ENCODE measurements at places on chromosomes 6 and 20.
A peak's percentile ranks its signal among the peaks of the same experiment; 100 is the strongest.

- DNase-seq, result no peak
These were observed 6.0 kb downstream of the CST7 start for GRCh38 chr20:24955045-24955444.

GRCh38 chr20:49496553-49497397, 14.3 kb upstream of the KCNB1 start:
- DNase-seq, result no peak

GRCh38 chr20:64077541-64077875, 1.8 kb downstream of the RGS19 start:
- no peak for DNase-seq

DNA sequence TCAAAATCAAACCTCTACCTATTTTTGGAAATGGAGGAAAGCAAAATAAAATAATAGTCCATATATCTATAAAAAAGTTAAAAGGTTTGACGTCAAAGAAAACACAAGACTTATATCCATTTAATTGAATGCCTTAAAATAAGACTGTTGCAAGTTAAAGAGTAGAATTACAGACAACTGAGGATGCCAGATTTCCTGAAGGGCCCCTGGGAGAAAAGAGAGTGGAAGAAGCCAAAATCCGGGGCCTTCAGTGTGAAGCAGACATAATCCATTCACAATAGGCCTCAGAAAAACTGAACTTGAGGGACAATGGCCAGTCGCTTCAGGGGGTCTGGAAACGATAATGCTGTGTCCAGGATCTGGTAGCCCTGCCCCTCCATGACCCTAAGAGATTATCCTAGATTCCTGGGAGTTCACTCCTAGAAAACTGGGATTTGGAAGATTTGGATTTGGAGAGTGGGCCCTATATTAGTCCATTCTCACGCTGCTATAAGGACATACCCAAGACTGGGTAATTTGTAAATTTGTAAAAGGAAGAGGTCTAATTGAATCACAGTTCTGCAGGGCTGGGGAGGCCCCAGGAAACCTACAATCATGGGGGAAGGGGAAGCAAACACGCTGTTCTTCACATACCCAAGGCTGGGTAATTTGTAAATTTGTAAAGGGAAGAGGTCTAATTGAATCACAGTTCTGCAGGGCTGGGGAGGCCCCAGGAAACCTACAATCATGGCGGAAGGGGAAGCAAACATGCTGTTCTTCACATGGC, 94.0 kb upstream of the SLC2A12 start:
- no peak for DNase-seq

GRCh38 chr6:132167929-132168892, 217.0 kb upstream of the CCN2 start:
- DNase-seq, result no peak

- DNase-seq, result no peak
These were observed 31.6 kb upstream of the RGS17 start for GRCh38 chr6:153162646-153163045.

DNA sequence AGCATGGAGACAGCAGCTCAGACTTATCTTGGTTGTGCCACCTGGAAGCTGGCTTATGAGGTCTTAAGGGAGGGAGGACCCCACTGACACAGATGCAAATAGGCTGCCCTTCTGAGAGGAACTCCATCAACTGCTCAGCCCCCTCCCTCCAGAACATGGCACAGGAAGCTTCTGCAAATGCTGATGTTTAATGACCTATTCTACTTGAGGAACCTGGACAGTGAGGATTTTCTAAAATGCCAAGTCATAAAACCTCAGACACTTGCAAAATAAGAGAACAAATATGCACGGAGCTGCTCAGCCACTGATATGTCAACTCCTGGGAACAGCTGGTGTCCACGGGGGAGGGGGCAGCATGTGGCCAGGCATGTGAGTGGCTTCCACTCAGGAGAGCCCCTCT, 3.5 kb downstream of the CST9 start:
- no peak for DNase-seq

GRCh38 chr6:105402090-105402938, 568 bp downstream of the PREP start:
- DNase-seq, result no peak

DNA sequence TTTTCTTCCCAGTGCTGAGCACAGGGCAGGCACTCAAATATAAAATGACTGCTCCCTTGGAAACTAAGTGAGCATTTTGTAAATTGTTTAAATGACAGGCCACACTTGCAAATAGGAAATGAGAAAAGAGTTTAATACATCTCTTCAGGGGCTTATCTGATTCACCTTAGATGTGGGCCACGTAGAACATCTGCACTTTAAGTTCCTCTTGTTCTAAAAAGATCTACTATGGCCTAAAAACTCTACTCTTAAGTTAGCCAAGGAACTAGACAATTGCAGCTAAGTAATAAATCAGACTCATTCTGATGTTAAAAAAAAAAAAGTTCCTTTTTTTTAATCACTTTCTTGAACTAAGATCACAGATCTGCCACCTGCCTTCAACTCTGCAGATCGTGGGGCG, 126.3 kb downstream of the KIF16B start:
- no peak for DNase-seq

DNA sequence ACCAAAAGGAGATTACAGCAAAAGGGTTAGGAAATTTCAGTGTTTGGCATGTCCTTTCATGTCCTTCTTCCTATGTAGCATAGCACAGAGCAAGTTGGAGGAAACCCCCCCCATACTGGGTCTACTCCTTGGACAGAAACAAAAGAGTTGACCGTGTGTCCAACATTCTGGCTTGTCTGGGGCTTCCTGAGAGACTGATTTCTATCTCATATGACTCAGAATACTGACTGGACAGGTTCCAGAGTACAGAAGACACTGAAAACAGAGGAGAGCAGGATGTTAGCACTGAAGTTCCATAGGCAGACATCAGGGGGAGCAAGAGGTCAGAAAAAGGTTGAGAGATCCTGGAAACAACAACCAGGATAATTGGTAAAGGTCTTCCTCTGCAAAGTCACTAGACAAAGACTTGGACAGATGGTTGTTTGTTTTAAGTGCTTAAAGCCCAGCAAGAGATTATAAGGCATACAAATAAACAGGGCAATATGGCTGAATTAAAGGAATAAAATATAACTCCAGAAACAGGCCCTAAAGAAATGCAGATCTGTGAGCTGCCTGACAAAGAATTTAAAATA, 48.4 kb downstream of the USP49 start:
- no peak for DNase-seq

DNA sequence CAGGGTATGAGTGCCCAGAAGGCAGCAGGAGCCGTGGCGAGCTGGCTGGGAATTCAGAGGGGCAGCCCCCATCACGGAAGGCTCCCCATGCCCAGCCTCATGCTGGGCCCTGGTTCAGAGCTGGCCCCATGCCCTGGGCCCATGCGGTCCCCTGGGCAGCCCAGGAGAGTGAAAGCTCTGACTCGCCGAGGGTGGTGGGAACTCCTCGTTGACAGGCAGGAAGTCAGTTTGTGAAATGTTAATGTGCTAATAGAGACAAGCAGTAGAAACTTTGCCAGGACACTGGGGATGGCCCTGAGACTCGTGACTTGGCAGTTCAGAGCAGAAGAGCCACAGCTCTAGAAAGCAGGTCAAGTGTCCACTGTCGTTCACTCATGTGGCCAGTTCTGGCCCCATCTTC, 353.0 kb downstream of the TAF4 start:
- no peak for DNase-seq

GRCh38 chr6:43744491-43744890, 25.5 kb upstream of the VEGFA start:
- DNase-seq, result no peak

DNA sequence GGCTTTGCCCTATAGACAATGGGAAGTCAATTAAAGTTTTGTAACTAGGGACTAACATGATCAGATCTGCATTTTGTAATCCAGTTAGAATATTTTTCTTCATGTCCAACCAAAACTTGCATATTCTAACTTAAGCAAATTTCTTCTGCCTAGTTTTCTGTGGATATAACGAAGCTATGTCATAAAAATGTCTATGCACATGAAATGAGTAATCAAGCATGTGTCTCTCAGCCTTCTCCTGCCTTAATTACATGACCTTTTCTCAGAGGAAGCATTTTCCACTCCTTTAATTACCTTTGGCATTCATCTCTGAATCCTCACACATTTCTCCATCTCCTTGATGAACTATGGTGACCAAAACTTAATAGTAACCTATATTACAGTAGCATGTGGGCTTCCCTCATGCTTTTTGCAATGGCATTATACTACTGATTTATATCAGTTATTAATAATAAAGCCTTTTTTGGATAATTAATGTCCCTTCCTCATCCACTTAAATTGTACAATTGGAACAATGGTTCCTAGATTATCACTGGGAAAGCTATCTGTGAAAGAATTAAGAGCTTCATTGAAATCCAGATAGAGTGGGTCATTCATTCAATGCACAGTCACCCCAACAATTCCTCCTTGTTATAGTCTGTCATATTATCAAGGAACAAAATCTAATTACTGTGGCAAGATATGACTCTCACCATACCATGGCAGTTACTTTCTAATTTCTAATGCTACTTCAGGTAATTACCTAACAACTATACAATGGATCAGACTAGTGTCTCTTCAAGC, 19.1 kb upstream of the FBXO9 start:
- DNase-seq, result no peak

GRCh38 chr20:62728028-62728780, 19.6 kb downstream of the NTSR1 start:
- no peak for DNase-seq

GRCh38 chr6:96089173-96089572, 73.4 kb downstream of the FUT9 start:
- DNase-seq, result no peak

DNA sequence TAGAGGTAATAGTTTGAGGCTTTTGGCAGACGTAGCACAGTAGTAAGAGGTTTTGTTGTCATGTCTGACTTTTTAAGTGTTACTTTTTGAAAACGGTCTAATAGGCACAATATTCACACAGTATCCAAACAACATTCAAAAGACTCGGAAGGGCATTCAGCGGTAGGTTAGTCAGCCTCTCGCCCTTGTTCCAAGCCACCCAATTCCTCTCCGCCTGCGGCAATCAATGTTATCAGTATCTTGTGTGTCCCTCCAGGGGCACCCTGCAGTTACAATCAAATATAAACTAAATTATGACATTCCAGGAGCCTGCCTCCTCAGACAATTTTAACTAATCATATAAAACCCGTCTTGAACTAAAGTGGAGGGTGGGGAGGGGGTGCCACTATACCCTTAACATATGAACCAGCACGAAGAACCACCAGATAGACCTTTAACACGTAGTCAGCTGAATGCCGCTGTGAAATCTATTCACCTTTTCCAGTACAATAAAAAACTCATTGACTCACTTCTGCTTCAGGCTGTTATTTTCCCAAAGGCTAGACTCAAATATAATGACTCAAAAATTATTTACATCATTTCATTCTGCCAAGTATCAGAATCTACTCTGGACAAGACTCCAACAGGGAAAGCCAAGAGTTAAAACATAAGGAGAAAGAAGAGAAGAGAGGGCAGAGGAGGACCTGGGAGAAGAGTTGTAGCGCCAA, 1.6 kb downstream of the TENT5A start:
- DNase-seq, result no peak

- DNase-seq, result no peak
These were observed 162.0 kb upstream of the EPHA7 start for GRCh38 chr6:93581371-93581770.

DNA sequence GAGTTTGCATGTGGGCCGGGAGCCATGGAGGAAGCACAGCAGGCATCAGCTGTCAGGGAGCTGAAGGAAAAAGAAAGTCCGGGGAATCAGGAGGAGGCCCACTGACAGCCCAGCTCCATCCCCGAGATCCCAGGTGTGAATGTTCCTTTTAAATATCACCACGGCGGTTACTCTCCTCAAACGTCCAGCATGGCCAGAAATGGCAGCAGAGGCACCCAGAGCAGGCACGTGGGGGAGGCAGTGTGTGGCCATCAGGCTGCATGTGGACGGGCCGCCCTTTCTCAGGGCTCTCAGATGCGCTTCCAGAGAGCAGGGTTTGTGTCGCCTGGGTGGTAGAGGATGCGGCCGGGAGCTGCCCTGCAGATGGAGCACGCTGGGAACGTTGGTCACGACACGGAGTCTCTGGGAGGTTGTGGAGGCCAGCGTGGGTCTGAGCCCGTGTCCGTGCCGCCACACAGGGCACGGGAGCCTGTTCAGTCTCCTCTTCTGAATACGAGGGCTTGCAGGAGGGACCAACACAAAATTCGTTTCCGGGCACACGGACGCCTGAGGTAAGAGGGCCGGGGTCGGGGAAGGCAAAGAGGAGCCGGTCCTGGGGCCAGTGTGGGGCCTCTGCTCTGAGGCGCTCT, 45.3 kb upstream of the DACT2 start:
- no peak for DNase-seq

- DNase-seq, result peak; percentile 64
These were observed 116.6 kb downstream of the MRPL14 start for GRCh38 chr6:44010411-44011349.

DNA sequence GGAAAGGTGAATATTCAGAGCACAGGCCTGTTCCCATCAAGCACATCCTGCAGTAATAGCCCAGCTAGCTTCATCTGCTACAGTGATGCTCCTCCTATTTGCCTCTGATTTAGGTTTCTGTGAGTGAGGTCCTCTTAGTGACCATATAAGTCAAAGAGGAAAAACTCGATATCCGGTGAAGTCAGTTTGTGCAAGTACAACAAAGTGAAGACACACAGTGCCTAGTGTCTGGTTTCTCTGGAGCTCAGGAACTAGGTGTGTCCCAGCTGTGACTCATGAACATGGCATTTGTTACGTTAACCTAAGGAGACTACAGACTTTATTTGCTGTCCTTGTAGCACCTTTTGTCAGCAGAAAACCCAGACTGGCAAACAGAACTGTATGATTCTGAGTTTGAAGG, 33.9 kb downstream of the EDN1 start:
- DNase-seq, result no peak

DNA sequence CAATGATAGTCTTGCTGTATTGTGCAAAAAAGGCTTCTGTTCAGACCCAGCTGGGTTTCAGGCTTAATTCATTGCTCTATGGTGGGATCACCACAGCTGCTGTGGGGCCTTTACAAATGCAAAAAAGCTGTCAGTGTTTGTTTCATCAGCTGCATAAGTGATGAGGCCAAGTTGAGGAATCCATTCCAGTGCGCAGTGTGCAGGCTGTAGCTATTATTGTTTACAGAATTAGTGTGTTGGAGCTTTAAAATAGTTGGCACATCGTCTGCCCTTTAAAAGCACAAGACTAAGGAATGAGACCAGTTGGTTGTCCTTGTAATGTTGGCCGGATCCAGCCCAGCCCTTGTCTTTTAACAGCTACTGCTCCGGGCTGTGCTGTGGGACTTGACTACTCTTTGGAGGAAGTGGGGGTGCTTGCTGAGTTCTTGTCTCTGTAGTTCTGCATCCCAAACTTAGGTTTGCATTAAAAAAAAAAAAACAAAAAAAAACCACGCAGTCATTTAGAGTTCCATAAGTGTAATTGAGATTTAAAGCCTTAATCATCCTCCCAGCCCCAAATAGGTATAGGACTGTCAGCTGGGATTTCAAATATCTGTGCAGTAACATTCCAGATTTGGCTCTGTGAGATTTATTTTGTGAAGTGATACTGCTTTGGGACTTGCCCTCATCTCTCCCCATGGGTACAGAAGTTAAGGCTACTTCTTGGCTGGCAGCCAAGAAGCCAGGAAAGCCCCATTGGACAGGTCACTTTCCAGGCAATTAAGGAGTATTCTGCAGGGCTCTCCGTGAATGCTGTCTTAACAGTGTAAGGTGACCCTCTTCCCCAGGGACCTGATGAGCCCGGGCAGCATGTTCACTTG, 19.3 kb downstream of the JARID2 start:
- DNase-seq, result no peak
